ENCODE measurements at places on chromosomes 6 and 20.
A peak's percentile ranks its signal among the peaks of the same experiment; 100 is the strongest.

DNA sequence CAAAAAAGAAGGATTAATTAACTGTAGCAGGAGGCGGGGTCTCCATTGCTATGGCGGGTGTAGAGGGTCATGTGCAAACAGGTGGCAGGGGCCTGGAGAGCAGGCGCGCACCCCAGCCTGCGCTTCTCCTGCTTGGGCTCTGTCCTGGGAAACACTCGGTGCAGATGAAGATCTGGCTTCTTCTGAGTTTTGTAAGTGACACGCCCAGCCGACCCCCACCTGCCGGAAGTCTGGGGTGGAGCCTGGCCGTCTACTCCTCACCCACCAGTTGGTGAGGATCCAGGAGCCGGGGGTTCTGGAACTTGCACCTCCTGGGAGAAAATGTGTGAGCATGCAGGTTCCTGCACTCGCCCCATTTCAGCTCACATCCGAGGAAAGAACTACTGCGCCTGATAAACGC lies 19.3 kb downstream of the PMEPA1 start:
- DNase-seq: no peak

DNA sequence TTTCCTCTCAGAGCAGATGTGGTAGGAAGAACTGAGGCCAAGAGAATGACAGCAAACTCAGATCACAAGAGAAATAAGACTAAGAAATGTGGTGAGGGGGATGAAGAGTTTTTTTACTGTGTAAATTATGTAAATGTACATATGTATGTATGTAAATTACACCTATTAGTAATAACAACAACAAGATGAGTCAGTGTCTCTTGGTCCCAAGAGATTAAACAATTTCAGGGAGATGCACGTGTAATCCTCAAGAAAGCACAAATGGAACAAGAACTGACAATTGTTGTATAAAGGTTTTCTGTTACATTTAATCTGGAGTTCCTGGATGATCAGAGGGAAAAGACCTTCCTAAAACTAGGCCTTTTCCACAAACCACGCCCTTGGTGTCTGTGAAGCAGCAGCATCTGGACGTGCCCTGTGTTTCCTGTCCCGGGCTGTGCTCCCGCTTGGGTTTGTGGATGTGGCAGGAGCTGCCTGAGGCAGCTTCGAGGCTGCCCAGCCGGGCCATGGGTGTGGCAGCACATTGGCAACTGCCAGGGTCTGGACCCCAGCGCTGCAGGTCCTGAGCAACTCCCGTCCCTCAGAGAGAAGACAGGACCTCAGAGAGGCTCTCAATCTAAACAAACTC lies 994 bp downstream of the CLDN20 start:
- DNase-seq: no peak

- no peak for DNase-seq
These were observed 248.8 kb downstream of the TFAP2A start for GRCh38 chr6:10166031-10166430.

GRCh38 chr6:145502416-145502815 lies 232.9 kb downstream of the EPM2A start:
- DNase-seq: no peak

DNA sequence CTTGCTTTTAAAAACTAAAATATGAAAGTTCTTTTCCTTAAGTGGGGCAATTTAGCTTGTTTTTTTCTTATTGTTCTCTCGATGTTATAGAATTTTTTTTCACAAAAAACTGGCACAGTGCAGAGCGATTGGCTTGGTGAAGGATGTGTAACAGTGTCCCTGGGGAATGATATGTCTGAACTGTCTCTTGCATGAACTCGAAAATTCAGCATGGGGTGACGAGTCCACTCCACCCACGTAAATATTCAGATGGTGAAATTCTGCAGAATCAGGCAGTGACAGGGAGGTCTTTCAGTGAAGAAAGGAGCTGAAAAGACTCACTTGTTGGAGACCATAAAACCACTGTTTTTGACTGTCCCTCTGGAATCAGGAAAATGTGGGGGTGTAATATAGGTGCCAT lies 505.3 kb downstream of the MMUT start:
- DNase-seq: peak; percentile 61

DNA sequence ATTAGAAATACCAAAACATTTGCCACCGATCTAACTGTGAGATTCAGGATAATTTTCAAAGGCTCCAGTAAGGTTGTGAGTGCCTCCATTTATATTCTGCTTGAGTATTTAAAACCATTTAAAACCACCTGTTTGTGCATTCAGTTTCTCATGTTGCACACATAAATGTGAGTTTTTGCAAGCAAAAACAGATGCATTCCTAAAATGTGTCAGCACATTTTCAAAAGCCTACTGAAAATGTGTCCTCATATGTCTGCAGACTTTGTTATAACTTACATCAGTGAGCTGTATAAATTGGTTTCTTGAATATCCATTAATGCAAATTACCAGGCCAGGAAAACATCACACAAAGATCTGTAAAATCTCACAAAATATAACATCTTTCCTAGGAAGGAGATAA lies 676.6 kb upstream of the EPHA7 start:
- no peak for DNase-seq

DNA sequence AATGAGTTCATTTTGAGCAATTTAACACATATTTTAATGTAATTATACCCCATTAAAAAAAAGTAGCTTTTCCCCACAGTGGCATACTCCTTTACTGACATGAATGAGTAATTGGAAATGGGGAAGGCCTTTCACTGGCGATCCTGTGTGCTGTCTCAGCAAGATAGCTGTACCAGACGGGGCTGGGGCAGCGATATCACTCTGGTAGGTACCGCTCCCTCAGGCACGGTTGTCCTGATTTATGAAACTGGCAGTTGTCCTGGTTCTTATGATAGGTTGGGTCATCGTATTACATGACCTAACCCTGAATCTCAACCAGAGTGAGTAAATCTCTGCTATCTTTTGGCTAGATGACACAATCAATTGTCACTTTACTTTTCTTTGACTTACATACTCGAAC lies 355.0 kb upstream of the MAP3K7 start:
- DNase-seq: no peak

DNA sequence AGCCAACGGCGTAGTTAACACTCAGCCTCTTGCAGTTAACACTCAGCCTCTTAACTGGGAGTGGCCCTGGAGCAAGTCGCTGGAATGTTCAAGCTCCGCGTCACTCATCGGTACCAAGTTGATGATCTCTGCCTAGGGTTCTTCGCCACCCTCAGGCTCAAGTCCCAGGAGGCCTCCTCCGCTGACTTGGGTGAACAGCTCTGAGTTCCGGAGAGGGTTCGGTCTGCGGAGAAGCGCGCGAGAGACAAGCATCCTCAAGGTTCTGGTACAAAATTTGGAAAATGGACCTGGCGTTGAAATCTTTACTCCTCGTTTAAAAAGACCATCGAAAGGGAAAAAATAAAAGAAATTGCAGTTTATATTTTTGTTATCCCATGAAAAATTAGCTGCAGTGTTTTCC lies 876 bp upstream of the DSP start:
- DNase-seq: no peak

DNA sequence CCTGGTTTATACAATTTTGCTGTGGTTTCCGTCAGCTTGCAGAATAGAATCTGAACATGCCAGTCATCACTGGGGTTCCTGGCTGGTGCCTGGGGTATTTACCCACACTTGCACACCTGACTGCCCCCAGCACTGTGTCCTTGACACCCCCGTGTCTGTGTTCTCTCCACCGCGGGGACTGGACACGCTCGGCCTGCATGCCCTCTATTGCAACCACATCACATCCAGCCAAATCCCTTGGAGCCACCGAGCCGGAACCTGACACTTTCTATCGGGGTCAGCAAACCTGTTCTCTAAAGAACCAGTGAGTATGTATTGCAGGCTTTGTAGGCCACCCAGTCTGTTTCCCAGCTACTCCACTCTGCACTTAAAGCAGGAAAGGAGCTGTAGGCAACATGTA lies 527.5 kb downstream of the PRKN start:
- DNase-seq: no peak

- no peak for DNase-seq
These were observed 46.0 kb downstream of the SERAC1 start for GRCh38 chr6:158122048-158122447.

DNA sequence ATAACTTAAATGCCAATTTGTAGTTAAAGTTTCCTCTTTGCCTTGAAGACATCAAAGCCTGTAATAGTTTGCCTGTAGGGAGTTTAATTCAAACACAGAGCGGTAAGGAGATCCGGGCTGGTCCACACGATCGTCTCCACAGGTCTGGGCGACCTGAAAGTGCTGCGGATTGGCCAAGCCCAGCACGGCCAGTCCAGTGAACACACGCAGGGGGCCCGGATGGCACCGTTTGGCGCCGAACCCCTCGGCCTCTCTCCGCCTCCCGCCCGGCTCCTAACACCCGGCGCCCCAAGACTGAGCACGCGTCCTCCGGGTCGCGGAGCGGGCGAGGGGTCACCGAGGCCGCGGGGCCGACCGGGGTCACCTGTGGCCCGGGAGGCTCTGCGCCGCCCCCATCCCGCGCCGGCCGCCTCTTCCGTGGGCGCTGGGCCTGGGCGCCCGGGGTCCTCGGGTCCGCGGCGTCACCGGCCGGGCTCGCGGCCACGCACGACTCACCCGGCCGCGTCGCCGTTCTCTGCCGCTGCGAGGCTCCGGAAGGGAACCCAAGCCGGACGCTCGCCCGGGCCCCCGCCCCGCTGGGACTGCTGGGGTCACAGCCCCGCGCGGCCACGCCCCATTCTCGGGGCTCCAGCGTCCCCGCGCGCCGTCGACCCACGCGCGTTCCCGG lies 481 bp downstream of the SERPINB6 start:
- no peak for DNase-seq

DNA sequence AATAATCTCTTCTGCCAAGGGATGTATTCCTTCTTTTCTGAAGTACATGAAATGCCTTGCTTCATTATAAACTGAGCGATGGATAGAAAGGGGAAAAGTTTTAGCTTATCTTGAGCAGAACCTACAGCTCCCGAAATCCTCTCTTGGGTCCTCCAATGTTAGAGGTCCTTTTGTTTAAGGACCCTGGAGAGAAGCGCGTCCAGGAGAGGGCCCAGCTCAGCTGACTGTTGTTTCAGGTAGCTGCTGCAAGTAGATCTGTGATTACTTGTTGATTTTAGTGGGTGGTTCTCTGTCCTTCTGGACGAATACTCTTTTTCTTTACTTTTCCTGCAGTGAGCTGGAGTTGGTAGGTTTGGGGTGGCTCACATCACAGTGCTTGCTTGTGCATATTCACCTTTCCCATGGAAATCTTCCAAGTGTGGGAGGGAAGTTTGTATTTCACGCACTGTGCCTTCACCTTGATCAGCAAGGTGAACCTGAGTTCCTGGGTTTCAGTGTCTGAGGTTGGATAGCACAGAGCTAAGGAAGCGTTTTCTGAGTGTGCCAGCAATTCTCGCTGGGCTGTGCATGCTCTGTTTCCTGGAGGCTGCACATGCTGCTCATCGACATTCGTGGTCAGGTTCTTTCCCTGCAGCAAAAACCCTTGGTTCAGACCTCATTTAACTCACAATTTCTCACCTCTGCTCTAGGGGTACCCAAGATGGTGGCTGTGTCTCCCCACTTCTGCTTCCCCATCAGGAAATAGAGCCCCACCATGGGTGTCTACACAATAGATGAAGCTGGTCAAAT lies 176.3 kb downstream of the JARID2 start:
- no peak for DNase-seq

DNA sequence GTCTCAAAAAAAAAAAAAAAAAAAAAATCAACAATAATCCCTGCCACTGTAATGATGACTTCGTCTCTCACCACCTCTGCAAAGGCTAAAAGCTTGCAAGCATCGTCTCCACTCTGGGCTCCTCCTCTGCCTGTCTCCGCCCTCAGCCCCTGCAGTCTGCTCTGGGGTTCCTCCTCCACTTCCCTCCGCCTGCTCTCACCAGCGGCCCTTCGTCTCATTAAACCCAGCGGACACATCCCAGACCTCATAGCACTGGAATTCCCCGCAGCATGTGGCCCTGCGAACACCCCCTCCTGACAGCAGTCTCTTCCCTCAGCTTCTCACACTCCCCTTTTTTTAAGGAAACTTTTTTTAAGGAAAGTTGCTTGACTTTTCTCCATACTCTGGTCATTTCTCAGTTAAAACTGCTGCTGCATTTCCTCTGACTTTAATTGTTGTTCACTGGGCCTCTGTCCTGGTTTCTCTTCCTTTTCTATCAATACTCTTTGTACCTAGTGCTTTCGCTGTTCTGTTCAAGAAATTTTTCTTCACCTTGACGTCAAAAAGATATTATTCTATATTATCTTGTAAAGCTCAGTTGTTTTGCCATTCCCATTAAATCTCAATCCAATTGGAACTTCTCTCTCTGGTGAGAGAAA lies 70.9 kb upstream of the PLEKHG1 start:
- peak; percentile 3 for DNase-seq

DNA sequence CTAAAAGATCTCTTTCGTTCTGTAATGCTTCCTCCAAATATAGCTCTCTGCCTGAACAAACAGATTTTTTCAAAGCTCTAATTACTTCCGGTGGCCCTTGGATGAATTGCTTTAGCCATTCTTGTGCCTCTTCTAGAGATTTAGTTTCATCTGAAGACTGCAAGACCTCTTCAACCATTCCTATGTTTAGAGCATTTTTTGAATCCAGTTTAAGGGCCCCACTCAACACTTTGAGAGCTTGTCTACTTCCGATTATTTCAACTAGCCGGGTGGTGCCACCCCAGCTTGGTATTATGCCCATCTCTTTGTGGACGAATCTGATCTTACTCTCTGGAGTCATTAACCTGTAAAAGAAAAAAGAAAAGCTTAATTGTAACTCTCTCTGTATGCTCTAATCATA lies 23.3 kb downstream of the RNF146 start:
- DNase-seq: no peak

GRCh38 chr20:33951171-33951570 lies 42.5 kb upstream of the RALY start:
- no peak for DNase-seq

DNA sequence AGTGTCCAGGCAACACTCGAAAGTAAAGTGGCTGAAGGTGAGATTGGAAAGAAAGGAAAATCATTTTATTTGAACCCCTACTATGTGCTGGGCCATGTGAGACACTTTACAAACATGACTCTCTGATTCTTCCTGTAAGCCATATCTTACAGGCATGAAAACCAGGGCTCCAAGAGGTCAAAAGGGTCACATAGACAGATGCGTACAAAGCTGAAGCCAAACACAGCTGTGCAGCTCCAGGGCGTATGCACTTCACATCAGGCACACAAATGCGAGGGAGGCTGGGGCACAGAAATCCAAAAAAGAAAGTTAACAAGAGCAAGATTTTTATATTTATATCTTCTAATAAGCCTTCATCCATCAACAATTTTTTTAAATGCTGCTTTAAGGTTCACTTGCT lies 176.5 kb downstream of the PHACTR1 start:
- no peak for DNase-seq

GRCh38 chr20:14491436-14491835 lies 154.0 kb upstream of the FLRT3 start:
- DNase-seq: no peak

- DNase-seq: peak; percentile 12
These were observed 47.7 kb downstream of the AKAP7 start for GRCh38 chr6:131182991-131183425.

DNA sequence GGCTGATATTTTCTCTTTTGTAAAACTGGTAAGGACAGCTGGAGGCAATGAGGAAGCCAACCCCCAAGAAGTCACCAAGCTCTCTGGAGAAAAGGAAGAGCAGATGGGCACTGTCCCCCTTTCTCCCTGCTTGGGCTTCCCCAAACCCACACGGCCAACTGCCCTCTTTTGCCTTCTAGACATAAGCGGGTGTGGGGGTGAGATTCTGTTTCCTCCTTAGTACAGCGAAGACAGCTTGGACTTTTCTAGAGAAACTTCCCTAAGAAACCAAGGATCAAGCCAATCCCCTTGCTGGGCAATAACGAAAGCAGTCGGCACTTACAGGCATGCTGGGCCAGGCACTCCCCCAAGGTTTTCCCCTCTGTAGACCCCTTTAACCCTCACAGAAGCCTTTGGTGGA lies 110.3 kb downstream of the CDC5L start:
- no peak for DNase-seq

Measured in skeletal muscle cell (primary cell).